IPS DF 6.9 (cell line): ENCODE measurements at places on chromosomes 4 and X.

DNA sequence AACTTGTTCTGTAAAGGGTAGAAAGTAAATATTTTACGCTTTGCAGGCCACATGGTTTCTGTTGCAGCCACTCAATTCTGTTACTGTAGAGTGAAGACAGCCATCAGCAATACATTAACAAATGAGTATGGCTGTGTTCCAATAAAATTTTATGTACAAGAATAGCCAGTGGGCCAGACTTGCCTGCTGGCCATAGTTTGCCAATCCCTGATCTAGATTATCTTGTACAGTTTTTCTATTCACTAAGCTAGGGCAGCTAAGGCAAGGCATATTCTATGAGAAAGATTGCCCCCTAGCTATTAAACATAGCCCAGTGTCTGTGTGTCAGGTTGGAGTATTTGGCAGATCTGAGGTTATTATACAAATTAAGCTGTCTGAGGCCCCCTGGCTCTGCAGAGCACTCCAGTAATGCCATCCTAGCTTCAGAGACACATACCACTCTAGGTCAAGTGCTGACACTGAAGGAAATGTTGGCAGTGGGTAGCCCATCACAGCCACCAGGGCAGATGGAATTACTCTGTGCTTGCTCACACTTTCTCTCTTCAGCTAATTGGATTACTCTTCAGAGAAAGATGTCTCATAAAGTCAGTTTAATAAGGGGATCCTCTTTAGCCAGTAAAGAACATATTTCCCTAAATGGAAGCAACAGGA lies 40.7 kb downstream of the MTTP start:
- H3K27me3 ChIP-seq, result no peaks in the 10 kb centered on the region
- no peak overlapping the region for H3K4me3 ChIP-seq
- DNase-seq, result no peak
- no peak overlapping the region for H3K27ac ChIP-seq
- H3K4me1 ChIP-seq, result no peaks in the 10 kb centered on the region
- no peaks in the 10 kb centered on the region for H3K36me3 ChIP-seq

DNA sequence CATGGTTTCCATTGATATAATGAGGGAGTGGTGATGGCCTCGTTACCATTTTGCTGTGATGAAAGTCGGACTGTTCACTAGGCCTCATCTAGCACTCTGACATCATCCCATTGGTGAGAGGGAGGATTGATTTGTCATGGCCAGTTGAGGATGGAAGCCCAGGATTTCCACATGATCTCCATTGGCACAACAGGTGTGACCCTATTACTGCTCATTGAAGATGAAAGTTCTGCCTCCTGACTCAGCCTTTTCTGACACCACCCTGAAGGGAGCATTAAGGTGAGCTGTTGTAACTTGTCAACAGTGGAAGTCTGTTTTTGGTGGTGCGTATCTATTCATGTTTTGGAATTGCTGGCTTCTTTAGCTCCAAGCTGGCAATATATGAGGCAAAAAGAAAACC lies 144.2 kb downstream of the PABPC4L start:
- H3K4me1 ChIP-seq, result no peaks in the 10 kb centered on the region
- no peaks in the 10 kb centered on the region for H3K36me3 ChIP-seq
- H3K27ac ChIP-seq, result no peak overlapping the region
- H3K4me3 ChIP-seq, result no peak overlapping the region
- no peak for DNase-seq

DNA sequence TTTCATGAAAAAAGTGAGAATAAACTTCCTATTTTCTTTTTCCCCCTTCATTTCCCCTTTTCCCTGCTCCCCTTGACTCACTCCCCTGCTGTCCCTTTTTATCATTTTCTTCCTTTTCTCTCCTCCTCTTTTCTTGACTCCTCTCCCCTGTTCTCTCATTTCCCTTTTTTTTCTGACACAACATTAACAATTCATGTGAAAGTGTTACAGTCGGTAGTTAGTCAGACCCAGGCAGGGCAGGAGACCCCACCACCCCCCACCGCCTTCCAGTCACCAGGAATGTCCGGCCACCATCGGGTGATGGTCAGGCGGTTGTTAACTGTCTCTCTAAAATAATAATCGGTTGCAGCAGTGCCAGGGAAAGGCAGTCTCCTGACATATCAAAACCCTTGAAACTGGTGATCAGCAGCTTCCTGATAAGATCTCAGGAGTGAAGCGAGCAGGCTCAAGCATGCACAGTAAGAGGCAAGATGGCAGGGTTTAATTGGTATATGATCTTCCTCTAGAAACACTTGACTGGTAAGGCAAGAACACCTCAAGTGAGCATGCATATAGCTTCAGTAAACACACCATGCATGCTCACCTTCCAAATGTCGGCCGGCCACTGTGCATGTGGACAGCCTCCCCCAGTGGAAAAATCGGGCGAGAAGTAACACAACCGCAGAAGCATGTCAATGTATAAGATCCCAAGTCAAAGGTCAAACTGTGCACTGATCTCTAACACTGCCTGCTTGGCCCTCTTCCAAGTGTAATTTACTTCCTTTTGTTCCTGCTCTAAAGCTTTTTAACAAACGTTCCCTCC lies 191.4 kb downstream of the NDST4 start:
- DNase-seq, result no peak
- no peaks in the 10 kb centered on the region for H3K36me3 ChIP-seq
- H3K27me3 ChIP-seq, result no peaks in the 10 kb centered on the region
- no peaks in the 10 kb centered on the region; the same call in 1 of the 2 replicates for H3K4me1 ChIP-seq
- H3K4me3 ChIP-seq, result no peak overlapping the region

- DNase-seq, result no peak
- no peaks in the 10 kb centered on the region for H3K4me1 ChIP-seq
- no peaks in the 10 kb centered on the region for H3K27me3 ChIP-seq
- no peak overlapping the region for H3K4me3 ChIP-seq
- H3K27ac ChIP-seq, result no peak overlapping the region
Observed at GRCh38 chr4:128364565-128364964, 77.0 kb upstream of the PGRMC2 start.

DNA sequence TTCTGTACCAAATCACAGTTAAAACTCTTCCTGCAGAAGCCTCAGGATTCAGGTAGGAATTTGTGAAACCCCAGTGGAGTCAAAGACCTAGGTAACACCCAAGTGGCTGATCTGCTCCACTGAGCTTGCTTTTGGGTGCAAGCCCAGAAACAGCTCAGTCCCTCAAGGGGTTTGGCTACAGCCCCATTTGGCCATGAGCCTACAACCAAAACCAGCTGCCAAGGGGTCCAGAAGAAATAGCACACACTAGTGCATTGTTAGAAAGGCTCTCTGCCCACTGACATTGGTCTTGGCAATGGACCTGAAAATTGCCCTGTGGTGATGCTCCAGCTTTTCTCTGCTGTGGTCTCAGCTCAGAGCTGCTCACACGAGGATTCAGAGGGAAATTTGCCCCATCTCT lies 577.4 kb upstream of the INTU start:
- no peak for DNase-seq
- no peaks in the 10 kb centered on the region for H3K27me3 ChIP-seq
- H3K36me3 ChIP-seq, result no peaks in the 10 kb centered on the region
- no peaks in the 10 kb centered on the region for H3K4me1 ChIP-seq
- H3K27ac ChIP-seq, result no peak overlapping the region

GRCh38 chr4:92333016-92333415 lies 29.2 kb downstream of the GRID2 start:
- H3K27me3 ChIP-seq, result no peaks in the 10 kb centered on the region
- H3K4me1 ChIP-seq, result no peaks in the 10 kb centered on the region
- H3K4me3 ChIP-seq, result no peak overlapping the region
- no peak for DNase-seq

DNA sequence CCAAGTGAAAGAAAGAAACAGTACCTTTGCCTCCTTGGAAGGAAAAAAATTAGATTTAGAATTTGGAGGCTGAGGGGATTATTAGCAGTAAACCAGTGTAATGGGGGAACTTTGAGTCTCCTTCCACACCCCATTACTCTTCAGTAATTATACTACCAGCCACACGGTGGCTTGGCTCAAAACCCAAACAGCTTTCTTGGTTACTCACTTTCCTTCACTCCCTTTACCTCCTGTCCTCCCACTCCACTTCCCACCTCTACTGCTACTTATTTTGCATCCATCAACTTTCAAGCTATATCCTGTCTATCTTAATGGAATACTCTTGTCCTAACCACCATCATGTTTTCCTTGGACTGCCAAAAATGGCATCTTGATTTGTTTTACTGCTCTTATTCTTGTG lies 310.6 kb upstream of the AADAT start:
- peak; percentile 5 for DNase-seq
- no peaks in the 10 kb centered on the region for H3K4me1 ChIP-seq
- no peak overlapping the region for H3K27ac ChIP-seq
- H3K4me3 ChIP-seq, result no peak overlapping the region
- H3K36me3 ChIP-seq, result no peaks in the 10 kb centered on the region

DNA sequence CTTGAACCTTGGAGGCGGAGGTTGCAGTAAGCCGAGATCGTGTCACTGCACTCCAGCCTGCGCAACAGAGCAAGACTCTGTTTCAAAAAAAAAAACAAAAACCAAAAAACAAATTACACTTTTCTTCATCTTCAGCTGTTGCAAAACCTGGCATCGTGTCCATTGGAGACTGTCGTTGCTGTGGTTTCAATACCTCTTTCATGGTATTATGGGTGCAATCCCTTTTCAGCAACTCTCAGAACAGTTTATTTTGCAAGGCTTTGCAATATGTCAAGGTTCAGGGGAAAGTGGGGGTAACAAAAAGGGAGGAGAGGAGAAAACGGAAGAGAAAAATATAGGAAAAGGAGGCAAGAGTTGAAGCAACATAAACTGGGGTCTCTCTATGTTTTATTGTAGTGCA lies 40.8 kb downstream of the ARSD start:
- H3K4me1 ChIP-seq, result no peaks in the 10 kb centered on the region
- H3K27me3 ChIP-seq, result no peaks in the 10 kb centered on the region
- no peak overlapping the region for H3K4me3 ChIP-seq
- H3K27ac ChIP-seq, result no peak overlapping the region

- H3K4me1 ChIP-seq, result no peaks in the 10 kb centered on the region
- no peaks in the 10 kb centered on the region for H3K36me3 ChIP-seq
- no peak for DNase-seq
- no peak overlapping the region for H3K4me3 ChIP-seq
- no peak overlapping the region for H3K27ac ChIP-seq
Observed at GRCh38 chrX:42269186-42269585, 345.8 kb upstream of the CASK start.

- peaks cover 13% of the 10 kb centered on the region for H3K4me1 ChIP-seq
- H3K4me3 ChIP-seq, result no peak overlapping the region
- DNase-seq, result no peak
- H3K27me3 ChIP-seq, result no peaks in the 10 kb centered on the region
Observed at GRCh38 chr4:140094438-140095420, 59.3 kb downstream of the MAML3 start.

DNA sequence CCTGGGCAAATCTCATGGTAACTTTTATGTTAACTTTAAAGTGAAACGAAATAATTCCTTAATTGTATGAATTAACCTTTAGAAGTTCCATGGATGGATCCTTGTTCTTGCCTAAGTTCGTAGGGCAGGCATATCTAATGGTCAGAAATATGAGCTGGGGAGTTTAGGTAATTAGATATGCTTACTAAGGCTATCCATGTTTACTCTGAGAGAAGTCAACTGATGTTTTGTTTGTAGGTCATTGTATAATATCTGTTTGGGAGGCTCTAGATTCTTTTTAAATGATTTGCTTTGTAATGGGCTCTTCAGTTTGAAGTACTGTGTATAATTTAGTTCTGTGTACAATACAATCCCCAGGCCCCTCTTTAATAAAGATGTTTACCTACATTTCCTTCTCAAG lies 117.0 kb downstream of the DCK start:
- H3K27me3 ChIP-seq, result no peaks in the 10 kb centered on the region
- no peak overlapping the region for H3K27ac ChIP-seq
- DNase-seq, result no peak
- no peaks in the 10 kb centered on the region for H3K36me3 ChIP-seq

- no peak overlapping the region for H3K27ac ChIP-seq
- no peak for DNase-seq
- no peaks in the 10 kb centered on the region for H3K27me3 ChIP-seq
- H3K36me3 ChIP-seq, result no peaks in the 10 kb centered on the region; the same call in 1 of the 2 replicates
Observed at GRCh38 chr4:3374011-3374645, 67.6 kb upstream of the HGFAC start.

- H3K4me1 ChIP-seq, result no peaks in the 10 kb centered on the region
- H3K27me3 ChIP-seq, result no peaks in the 10 kb centered on the region
- DNase-seq, result no peak
- no peak overlapping the region for H3K4me3 ChIP-seq
Observed at GRCh38 chrX:15194146-15194545, 75.7 kb downstream of the ASB9 start.

- H3K27ac ChIP-seq, result no peak overlapping the region
- no peaks in the 10 kb centered on the region for H3K4me1 ChIP-seq
- DNase-seq, result no peak
- H3K36me3 ChIP-seq, result no peaks in the 10 kb centered on the region
- H3K4me3 ChIP-seq, result no peak overlapping the region
- H3K27me3 ChIP-seq, result no peaks in the 10 kb centered on the region
Observed at GRCh38 chrX:69231903-69232302, 66.7 kb upstream of the PJA1 start.

- no peaks in the 10 kb centered on the region for H3K27me3 ChIP-seq
- H3K27ac ChIP-seq, result no peak overlapping the region
- no peaks in the 10 kb centered on the region for H3K4me1 ChIP-seq
- no peak for DNase-seq
Observed at GRCh38 chrX:124239324-124239723, 93.1 kb upstream of the TEX13D start.

DNA sequence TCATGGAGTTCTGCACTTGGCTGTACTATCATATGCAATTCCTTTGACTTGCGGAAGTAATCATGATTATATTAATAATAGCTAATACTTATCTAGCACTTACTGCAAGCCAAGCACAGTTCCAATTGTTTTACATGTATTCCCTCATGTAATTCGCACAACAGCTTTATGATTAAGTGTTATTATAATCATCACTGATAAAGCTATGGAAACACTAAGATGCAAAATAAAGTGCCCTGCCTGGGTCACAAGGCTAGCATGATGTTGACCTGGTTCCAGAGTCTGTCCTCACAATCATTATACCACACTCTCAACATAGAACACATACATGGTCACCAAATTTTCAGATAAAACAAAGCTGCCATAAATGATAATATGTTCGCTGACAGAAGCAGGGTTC lies 234.6 kb downstream of the FMR1NB start:
- no peak for DNase-seq
- H3K27ac ChIP-seq, result no peak overlapping the region
- H3K27me3 ChIP-seq, result no peaks in the 10 kb centered on the region
- H3K4me3 ChIP-seq, result no peak overlapping the region
